ENCODE measurements at places on chromosomes 2 and 18. TPM values are rescaled to one million over a fixed set of nuclear protein-coding genes. Genes with fewer than 3 reads are reported as not detected.

AKAIN1 gene
- total RNA-seq: not detected

THSD7B gene
- total RNA-seq: not detected

SNORC gene
- total RNA-seq: 0.55 TPM

G6PC2 gene
- not detected for total RNA-seq

IL1RN gene
- total RNA-seq: 29.3 TPM

Measured in stomach (tissue), 19 donors.